Endothelial cell (in vitro differentiated cells): ENCODE measurements at places on chromosomes 4 and X.

GRCh38 chr4:119781044-119781443 is 152.4 kb upstream of the PDE5A start:
- DNase-seq, result no peak

GRCh38 chr4:22460266-22460665 is 55.6 kb downstream of the ADGRA3 start:
- DNase-seq, result no peak

GRCh38 chr4:15164571-15164970 is 162.3 kb downstream of the CPEB2 start:
- DNase-seq, result no peak

DNA sequence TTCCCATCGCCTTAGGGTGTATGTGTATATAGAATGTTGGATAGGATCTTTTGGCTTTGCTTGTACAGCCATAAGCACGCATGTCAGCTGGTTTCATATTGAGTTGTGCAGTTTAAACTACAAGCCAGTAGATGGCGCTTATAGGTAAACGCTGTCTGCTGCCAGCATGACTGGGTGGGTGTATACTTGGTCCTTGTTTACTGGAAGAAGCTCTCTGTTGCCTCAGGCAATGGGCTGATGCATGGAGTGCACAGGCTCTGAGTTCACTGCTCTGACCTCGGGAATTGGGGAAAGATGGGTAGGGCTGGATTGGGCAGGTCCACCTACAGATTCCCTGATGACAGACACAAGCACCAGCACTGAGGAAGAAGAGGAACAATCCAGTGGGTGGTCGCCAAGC is 831.5 kb downstream of the STIM2 start:
- DNase-seq, result peak; percentile 12

GRCh38 chr4:20338841-20339240 is 87.1 kb downstream of the SLIT2 start:
- no peak for DNase-seq

GRCh38 chrX:100721328-100721727 is 10.6 kb downstream of the SYTL4 start:
- DNase-seq, result no peak

DNA sequence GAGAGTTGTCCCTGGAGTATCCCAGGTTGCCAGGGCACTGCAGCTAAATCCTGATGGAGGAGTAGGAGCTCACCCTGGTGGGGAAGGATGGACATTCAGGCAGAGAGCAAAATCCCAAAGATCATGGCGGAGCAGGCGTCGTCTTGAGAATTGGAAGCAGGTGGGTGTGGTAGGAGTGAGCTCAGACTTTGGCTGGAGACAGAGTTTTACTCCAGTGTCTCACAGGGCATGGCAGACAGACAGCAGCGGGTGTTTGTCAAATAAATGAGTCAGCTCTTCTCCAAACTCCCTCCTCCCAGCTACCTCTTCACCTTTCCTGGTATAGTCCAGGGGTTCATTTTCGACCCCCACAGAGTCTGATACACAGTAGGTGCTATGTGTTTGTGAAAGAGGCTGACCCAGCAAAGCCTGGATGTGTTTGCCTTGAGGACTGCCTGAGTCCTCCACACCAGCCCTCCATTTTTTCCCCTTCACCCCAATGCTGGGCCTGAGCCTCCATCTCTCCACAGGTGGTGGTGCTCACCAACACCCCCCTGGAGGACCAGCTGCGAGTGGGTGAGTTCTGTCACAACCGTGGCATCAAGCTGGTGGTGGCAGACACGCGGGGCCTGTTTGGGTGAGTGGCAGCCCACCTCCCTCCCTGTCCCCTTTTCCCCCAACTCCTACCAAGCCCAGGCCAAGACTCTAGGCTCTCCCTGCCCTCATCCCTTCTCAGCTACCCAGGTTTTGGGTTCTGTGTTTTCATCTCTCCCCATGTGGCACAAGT is 6.9 kb downstream of the UBA1 start:
- no peak for DNase-seq

GRCh38 chr4:101156619-101157310 is 190.6 kb downstream of the PPP3CA start:
- DNase-seq, result no peak

GRCh38 chrX:146433771-146434170 is 375.8 kb upstream of the CXorf51B start:
- no peak for DNase-seq

DNA sequence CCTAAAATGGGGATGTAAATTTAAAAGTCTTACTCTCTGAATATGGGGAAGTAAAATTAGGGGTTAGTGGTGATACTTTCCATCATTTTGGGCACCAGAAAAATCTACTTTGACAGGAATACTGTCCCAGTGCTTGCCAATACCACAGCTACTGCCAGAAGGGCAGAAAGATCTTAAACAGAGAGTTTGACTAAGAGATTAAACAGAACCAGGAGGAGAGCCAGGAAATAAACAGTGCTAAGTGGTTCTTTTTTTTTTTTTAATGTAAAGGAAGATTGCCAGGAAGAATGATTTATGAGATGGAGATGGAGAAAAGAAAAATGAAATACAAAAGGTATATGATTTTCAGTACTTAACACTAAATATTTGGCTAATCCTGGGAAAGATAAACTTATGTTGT is 126.8 kb downstream of the RTL3 start:
- DNase-seq, result no peak

- no peak for DNase-seq
These were observed 40.0 kb upstream of the IRF2 start for GRCh38 chr4:184514121-184514988.

GRCh38 chr4:168357941-168358340 is 39.4 kb upstream of the DDX60 start:
- DNase-seq, result no peak

DNA sequence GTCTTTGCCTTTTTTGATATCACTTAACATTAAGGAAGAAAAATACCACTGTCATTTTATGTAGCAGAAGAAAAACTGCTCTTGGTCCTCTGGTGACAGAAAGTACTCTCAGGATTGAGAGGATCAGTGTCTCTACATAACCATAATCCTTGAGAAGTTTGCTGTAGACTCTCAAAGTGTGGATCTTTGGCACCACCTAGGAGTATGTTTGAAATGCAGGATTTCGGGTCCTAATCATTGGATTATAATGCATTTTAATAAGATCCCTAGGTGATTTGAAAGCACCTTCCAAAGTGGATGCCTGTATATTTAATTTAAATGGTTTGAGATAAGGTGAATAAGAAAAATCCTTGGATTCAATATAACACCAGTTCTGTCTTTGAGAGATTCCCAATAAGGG is 23.2 kb downstream of the MOB1B start:
- no peak for DNase-seq

GRCh38 chrX:79477691-79478090 is 110.6 kb upstream of the ITM2A start:
- no peak for DNase-seq

GRCh38 chr4:134200811-134201215 is 776 bp downstream of the PABPC4L start:
- DNase-seq, result no peak

DNA sequence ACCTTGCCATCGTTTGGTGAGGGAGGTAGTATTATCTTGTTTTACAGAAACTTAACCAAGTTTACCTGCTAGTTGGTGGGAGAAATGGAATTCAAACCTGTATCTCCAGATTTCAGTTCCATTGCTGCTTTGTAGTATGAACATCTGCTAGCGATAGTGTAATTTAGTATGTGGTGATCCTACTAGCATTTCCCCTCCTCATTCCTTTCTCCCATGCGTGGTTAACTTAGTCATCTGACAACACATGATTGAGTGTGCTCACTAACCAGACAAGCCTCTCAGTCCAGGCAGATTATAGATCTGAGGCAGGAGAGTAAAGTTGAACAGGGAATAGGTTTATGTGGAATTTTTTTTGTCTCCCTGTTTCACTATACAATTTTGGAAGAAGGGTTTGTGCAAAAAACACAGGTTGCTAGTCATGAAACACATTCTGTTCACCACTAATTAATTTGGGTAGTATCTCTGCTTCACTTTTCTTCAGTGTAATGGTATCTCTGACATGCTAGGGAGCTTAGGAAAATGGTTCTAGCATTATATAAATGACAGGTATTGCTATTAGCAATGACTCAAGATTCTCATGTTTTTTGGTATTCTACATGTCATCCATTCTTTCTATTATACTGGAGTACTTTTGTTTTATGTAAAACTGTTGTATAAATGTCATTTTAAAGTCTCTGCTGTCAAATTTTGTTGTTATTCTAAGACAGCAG is 21.7 kb downstream of the RBPJ start:
- no peak for DNase-seq

DNA sequence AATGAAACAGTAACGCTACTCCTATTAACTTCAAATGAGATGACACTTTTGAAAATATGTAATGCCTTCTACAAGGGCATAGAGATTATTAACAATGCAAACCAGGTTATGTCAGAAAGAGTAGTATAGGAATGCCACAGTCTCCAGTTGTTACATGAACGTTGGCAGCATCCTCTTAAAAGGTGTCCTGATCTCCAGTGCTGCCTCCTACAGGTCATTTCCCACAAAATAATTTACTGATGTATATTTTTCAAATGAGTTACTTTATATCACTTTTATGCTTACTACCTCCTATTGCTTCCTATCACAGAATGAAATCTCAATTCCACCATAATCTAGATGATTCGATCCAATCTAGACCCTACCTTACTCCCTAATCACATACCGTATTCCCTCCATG is 195.2 kb upstream of the EPHA5 start:
- DNase-seq, result peak; percentile 13

DNA sequence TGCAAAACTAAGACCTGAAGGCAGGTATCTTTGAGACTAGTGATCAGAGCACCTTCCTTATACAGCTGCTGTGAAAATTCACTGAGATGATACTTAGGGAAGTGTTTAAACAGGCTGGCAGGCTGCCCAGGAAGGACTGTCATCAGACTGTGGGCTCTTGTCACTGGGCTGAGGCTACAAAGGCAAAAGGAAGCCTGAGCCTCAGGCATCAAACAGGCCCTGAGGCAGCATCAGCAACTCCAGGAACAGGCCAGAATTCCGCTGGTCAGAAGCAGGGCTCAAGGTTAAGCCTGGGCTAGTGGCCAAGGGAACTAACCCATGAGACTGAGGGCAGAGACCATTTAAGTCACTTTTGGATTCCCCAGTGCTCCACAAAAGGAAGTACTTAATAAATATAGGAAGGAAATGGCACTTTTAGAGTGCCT is 12.8 kb downstream of the PJA1 start:
- DNase-seq, result no peak

DNA sequence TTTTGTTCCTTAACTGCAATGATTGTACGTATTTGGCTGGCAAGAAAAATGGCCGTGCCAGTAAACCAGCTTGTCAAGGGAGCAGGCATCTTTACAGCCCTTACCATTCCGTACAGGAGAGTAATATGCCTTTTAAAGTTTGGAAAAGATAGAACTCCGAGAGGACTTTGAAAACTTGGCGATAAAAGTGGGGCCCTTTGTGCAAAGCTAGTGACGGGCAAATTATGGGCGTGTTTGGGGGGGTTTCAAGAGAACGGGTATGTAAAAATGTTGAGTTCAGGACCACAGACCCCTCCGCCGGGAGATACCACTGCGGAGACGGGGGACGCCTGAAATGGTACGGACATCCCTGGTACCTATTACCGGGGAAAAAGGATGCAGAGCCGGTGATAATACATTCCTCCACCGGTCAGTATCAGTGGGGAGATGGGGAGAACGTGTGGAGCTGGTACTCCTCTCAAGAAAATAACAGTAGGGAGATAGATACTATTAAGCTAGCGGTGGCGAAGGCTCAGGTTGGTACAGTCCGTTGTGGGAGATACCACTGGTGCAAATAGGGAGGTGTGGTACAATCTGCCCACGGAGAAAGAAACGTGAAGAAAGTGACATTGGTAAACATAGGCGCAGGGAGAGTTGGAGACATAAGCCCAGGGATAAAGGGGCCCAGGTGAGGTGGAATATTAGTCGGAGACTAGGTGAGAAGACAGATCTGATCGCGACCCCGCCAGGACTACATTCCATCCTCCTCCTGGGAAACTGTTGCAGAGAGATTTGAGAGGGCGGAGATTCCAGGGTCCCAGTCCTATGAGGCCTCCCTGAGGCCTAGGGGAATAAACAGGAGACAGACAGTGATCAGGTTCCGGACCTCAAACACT is 14.5 kb downstream of the SPACA5 start:
- peak; percentile 67 for DNase-seq

GRCh38 chr4:38785901-38786402 is 3.2 kb upstream of the TLR10 start:
- no peak for DNase-seq

DNA sequence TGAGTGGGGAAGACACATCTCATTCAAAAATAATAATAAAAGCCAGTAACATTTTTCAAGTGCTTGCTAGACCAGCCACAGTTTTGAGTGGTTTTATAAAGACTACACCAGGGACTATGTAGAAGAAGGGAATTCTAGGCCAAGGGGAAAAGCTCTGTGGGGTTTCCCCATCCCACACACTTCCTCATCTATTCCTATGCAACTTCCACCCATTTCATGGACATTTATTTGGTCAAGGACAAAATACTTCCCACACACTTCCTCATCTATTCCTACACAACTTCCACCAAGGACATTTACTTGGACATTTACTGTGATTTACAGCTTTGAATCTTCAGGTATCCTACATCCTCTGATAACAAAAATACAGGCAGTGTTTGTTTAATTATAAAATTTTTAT is 86.5 kb upstream of the KLF3 start:
- DNase-seq, result no peak

- no peak for DNase-seq
These were observed 30.7 kb downstream of the TSPAN5 start for GRCh38 chr4:98627531-98628257.

GRCh38 chrX:121579016-121579760 is 531.8 kb downstream of the GLUD2 start:
- peak; percentile 28 for DNase-seq

- DNase-seq, result no peak
These were observed 658.7 kb downstream of the PCDH18 start for GRCh38 chr4:136873555-136873954.

GRCh38 chr4:3287972-3288570 is 4.8 kb upstream of the RGS12 start:
- no peak for DNase-seq

DNA sequence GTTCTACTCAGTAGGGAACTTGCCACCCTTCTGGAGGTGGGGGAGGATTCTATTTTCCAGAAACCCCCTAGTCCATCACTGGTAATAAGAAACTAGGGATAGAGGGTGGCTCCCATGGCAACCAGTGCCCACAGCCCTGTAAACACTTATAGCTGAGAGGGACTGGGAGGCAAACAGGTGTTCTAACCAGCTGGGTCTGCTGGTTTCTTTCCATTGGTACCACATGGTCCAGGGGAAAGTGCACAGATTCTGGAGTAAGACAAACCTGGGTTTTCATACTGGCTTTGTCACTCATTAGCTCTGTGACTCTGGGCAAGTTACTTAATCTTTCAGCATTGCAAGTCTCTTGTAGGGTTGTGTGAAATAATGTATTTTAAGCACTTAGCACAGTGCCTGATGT is 26.9 kb downstream of the IGSF1 start:
- no peak for DNase-seq
